Activated CD8-positive, alpha-beta memory T cell treated with anti-CD3 and anti-CD28 coated beads for 48 hours (primary cell): ENCODE measurements at places on chromosomes 1 and 21.

GRCh38 chr1:235613602-235614001, 36.0 kb downstream of the GNG4 start:
- DNase-seq, result no peak

- DNase-seq, result no peak
These were observed 250.9 kb upstream of the DAB1 start for GRCh38 chr1:57674801-57675200.

DNA sequence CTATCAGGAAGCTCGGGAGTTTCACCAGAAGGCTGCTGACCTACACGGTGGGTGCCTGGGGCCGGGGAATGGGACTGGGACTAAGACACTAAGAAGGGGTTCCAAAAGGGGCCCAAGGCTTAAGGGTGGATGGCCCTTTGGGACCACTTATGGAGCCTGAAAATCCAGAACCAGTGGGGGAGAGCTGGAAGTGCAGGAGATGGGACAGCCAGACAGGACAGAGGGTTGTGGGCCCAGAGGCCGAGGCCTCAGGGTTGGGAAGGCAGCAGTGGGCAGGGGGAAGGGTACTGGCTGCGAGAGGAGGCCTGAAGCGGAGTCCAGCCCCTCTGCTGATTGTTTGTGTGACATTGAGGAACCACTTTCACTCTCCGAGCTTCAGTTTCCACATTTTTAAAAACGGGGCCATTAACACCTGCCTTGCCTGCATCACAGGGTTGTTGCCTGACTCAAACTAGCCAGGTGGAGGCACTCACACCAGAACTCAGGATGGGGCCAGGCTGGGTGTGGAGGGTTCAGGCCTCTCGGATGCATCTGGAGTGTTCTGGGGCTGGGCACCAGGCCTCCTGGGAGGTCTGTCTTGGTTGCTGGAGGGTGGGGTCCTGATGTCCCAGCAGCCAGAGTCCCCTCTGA, 3.0 kb downstream of the TTC24 start:
- DNase-seq, result no peak

- no peak for DNase-seq
These were observed 23.2 kb upstream of the RAVER2 start for GRCh38 chr1:64721576-64722145.

DNA sequence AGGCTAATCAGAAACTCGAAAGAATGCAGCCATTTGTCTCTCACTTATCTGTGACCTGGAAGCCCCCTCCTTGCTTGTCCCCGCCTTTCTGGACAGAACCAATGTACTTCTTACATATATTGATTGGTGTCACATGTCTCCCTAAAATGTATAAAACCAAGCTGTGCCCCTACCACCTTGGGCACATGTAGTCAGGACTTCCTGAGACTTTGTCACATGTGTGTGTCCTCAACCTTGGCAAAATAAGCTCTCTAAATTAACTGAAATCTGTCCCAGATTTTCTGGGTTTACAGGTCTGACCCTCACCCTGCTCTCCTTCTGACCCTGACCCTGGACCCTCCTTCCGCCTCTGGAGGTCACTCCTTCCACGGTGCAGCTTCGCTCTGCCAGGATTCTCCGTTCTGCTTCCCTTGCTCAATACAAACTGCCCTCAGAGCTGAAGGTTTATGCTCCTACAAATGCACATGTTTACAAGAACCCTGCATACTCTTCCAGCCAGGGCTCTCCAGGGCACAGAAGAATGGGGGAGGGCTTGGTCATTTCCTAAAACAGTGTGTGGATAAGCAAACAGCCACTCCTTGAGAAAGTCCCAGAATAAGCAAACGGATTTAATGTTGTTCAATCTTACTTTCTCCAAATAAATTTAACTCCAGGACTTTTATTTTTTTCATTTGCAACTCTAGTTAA, 160.5 kb downstream of the ACTL8 start:
- DNase-seq, result no peak
